Progenitor cell of endocrine pancreas (in vitro differentiated cells): ENCODE measurements at places on chromosomes 6 and 20. TPM values are rescaled to one million over a fixed set of nuclear protein-coding genes. Genes with fewer than 3 reads are reported as not detected.

DNA sequence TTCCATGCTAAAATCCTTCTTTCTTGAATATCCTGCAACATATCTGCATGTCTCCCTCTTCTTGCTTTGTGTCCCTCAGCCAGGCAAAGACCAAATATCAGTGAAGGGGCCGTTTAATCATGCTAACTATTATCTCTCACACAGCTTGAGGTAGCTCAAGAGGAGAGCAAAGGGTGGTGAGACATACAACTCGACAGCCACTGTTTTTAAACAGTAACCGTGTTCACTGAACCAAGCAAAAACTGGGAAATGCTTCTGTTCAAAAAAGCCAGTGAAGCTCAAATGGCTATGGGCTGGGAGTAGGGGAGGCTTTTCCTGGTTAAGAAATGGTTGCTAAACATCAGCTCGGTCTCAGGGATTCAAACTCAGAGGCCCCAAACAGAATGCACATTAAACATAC lies 83.4 kb downstream of the MAP7 start:
- no peaks in the 10 kb centered on the region for H3K27me3 ChIP-seq
- peaks cover 25% of the 10 kb centered on the region for H3K4me1 ChIP-seq
- H3K4me3 ChIP-seq: no peak overlapping the region
- peak overlapping the region; percentile 87 for H3K27ac ChIP-seq

DNA sequence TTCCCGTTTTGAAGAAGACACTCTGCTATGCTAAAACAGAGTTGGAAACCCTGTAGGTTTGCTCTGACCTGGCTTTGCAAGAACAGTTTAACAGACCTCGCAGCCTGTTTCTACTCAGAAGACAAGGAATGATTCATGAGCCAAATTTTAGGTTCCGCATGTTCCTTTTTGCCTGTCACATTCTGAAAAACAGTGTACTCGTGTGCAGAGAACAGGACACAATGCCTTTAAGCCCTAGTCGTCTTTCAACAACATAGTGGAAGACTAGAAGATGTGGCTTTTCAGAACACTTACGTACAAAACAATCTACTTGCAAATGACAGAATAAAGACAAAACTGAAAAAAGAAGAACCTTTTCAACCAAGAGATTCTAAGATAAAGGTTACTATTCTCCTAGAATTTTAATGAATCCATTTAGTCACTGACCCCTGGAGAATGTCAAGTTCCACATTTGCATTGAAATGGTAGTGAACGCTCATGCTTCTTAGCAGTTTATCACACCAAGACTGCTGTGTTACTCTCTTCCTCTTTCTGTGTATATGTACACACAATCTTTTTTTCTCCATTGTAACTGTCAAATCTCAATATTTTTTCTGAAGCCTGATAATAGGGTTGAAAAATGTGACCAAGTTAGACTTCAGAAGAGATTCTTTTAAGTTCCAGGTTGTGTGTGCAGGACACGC lies 220.7 kb upstream of the NRSN1 start:
- H3K4me3 ChIP-seq: no peak overlapping the region
- no peaks in the 10 kb centered on the region for H3K36me3 ChIP-seq
- no peak for DNase-seq
- H3K27me3 ChIP-seq: no peaks in the 10 kb centered on the region
- no peak overlapping the region for H3K27ac ChIP-seq

HM13 gene
- 211 and 217 TPM in 2 replicates for total RNA-seq

GRCh38 chr6:158808941-158809678 lies 10.1 kb downstream of the EZR start:
- DNase-seq: no peak
- H3K4me3 ChIP-seq: no peak overlapping the region
- peak overlapping the region; percentile 88 for H3K27ac ChIP-seq
- peaks cover 83% of the 10 kb centered on the region for H3K4me1 ChIP-seq

HUS1B gene
- total RNA-seq: 0.67 and 1.3 TPM in 2 replicates

SRSF6 gene
- total RNA-seq: 369 and 381 TPM in 2 replicates

DNA sequence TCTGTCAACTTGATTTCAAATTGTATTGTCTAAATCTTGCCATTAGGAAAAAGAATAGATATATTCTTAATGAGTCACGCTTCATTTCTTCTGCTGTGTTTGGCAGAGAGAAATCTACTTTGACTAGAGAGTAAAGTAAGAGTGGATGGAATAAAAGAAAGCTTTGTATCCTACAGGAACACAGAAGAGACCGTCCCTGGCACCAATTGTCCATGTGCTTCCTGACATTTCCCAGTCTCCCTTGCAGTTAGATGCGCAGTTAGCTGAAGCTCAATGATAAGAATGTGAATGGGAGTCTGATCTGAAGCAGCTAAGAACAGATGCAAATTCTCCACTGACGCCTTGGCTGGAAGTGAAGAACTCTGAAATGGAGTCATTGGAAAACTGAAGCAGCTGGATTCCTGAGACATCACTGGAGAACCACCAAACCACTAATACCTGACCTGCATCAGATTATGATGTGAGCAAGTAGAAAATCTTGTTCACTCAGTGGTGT lies 528.2 kb upstream of the MARCKS start:
- no peak overlapping the region for H3K27ac ChIP-seq
- no peak for DNase-seq
- no peak overlapping the region for H3K4me3 ChIP-seq
- no peaks in the 10 kb centered on the region for H3K36me3 ChIP-seq
- H3K27me3 ChIP-seq: no peaks in the 10 kb centered on the region

GRCh38 chr6:70303034-70303525 lies at the start of gene COL9A1:
Gene COL9A1 (minus strand): TSS chr6:70303084. CDS start chr6:70302924, 160 bp downstream.
- peaks cover 29% of the 10 kb centered on the region for H3K27me3 ChIP-seq
- no peaks in the 10 kb centered on the region for H3K36me3 ChIP-seq
- no peak within 1 kb of the TSS for H3K27ac ChIP-seq
- no peaks in the 10 kb centered on the region for H3K4me1 ChIP-seq
- no peak for DNase-seq

DNA sequence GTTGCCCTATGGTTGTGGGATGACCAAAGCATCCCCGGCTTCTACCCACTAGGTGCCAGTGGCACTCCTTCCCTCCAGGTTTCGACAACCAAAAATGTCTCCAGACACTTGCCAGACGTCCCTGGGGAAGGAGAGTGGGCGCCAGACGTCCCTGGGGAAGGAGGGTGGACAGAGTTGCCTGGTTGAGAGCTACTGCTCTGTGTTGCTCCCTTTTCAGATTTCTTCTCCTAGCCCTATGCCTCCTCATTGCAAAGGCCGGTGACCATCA lies 13.1 kb downstream of the LRRC73 start:
- H3K27ac ChIP-seq: no peak overlapping the region
- peaks cover 3% of the 10 kb centered on the region for H3K4me1 ChIP-seq
- H3K27me3 ChIP-seq: no peaks in the 10 kb centered on the region
- peaks cover 7% of the 10 kb centered on the region for H3K36me3 ChIP-seq
- no peak for DNase-seq
- no peak overlapping the region for H3K4me3 ChIP-seq

GRCh38 chr20:35237486-35237885 lies 11.0 kb downstream of the MMP24 start:
- no peaks in the 10 kb centered on the region for H3K4me1 ChIP-seq
- H3K4me3 ChIP-seq: no peak overlapping the region
- no peaks in the 10 kb centered on the region for H3K27me3 ChIP-seq
- no peak overlapping the region for H3K27ac ChIP-seq

DNA sequence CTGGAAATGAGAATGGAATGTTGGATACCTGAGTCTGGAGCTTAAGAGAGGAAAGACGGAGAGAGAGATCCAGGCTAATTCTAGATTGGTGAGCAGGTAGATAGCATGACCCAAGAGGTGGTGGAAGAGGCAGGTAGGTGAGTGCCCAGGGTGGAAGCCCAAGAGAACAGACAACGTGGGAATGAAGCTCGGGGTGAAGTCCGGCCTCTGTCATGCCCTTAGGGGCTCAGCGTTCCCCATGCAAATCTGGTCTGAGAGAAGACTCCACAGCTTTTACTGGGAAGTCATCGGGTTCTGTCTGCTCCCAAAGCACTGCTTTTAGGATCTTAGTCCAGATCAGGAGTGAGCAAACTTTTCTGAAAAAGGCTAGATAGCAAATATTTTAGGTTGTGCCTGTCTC lies 3.6 kb downstream of the NELFCD start:
- peak overlapping the region; percentile 3 for H3K4me3 ChIP-seq
- DNase-seq: no peak
- peaks cover 35% of the 10 kb centered on the region for H3K4me1 ChIP-seq
- peaks cover 19% of the 10 kb centered on the region for H3K36me3 ChIP-seq
- no peaks in the 10 kb centered on the region for H3K27me3 ChIP-seq

- H3K27ac ChIP-seq: no peak overlapping the region
- H3K4me1 ChIP-seq: peaks cover 23% of the 10 kb centered on the region
- no peaks in the 10 kb centered on the region for H3K27me3 ChIP-seq
- H3K36me3 ChIP-seq: peaks cover 4% of the 10 kb centered on the region
- H3K4me3 ChIP-seq: no peak overlapping the region
These were observed 55.6 kb downstream of the ZNF292 start for GRCh38 chr6:87210979-87211378.

DNA sequence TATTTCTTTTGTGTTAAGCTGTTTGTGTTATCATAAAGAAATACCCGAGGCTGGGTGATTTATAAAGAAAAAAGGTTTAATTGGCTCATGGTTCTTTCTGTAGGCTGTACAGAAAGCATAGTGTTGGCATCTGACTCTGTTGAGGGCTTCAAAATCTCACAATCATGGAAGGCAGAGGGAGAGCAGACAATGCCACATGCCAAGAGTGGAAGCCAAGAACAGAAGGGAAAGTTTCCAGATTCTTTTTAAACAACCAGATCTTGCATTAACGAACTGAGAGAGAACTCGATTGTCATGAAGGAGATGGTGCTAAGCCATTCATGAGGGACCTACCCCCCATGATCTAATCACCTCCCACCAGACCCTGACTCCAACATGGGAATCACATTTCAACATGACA lies 290.1 kb downstream of the BMP2 start:
- H3K27me3 ChIP-seq: peaks cover 8% of the 10 kb centered on the region
- H3K4me3 ChIP-seq: no peak overlapping the region
- DNase-seq: no peak
- no peaks in the 10 kb centered on the region for H3K4me1 ChIP-seq

GTSF1L gene
- not detected in 2 replicates for total RNA-seq

BACH2 gene
- total RNA-seq: 11.2 and 12.3 TPM in 2 replicates

DNA sequence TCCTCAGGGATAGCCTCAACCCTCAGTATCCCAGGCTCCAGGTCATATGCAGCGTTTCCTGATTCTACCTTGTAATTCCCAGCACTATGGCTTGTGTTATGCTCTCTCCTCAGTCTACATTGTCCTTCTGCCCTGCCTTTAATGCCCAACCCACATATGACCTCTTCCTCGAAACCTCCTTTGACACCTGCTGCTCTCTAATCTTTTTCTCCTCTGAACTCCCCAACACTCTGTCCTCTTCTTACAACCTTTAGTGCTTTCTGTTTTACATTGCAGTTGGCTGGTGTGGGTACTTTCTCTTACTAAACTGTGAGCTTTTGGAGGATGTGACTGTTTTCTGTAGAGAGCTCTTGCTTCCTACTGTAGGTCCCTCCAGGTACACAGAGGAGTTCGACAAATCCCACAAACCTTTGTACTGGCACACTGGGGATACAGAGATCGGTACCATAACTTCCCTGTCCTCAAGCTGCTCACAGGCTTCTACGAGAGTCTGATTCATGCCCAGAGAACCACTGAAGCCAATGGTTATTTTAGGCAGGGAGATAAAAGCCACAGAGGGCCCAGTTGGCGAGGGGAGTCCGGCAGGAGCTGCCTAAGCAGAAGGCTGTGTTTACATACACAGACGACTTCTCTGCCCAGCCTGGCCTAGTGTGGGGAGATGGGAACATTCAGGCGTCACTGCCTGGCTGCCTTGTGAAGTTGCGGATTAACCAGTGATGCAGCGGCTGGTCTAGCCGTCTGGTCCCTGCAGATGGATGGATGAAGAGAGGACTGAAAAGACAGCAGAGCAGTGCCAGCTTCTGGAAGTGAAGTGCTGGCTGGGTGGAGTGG lies 8.4 kb upstream of the EPB41L1 start:
- no peak overlapping the region for H3K4me3 ChIP-seq
- DNase-seq: no peak
- no peaks in the 10 kb centered on the region for H3K36me3 ChIP-seq
- H3K4me1 ChIP-seq: peaks cover 6% of the 10 kb centered on the region
- H3K27me3 ChIP-seq: peaks cover 4% of the 10 kb centered on the region

GRCh38 chr6:52015953-52016352 lies 71.5 kb downstream of the PKHD1 start:
- no peak overlapping the region for H3K27ac ChIP-seq
- no peak for DNase-seq
- H3K27me3 ChIP-seq: no peaks in the 10 kb centered on the region
- H3K36me3 ChIP-seq: no peaks in the 10 kb centered on the region

- H3K4me1 ChIP-seq: peaks cover 9% of the 10 kb centered on the region
- H3K27ac ChIP-seq: no peak overlapping the region
- H3K4me3 ChIP-seq: no peak overlapping the region
- no peak for DNase-seq
- H3K36me3 ChIP-seq: no peaks in the 10 kb centered on the region
These were observed 739.7 kb upstream of the POU3F2 start for GRCh38 chr6:98094696-98095095.

DNA sequence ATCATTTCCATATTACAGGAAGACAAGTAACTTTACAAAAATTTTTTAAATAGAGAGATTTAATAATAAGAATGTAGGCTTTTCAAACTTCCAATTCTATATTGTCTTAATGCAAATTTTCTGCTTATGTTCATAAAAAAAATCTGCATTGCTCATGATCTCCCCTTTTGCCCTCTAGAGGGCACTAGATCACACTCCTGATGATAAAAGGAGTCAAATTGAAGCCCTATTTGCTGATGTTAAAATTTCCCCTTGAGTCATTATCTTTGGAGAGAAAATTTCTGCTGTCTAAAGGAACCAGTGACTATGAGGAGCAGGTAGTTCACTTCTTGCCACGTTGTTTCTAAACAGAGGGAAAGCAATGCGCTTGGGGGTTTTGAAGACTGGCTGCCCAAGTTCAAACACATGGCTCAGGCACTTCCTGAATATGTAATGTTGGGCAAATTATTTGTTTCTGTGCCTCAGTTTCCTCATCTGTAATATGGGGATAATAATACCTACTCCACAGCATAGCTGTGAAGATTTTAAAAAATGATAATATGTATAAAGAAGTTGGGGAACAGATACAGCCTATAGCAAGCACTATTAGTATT lies 874.2 kb downstream of the TFAP2A start:
- no peaks in the 10 kb centered on the region for H3K36me3 ChIP-seq
- H3K4me1 ChIP-seq: peaks cover 12% of the 10 kb centered on the region
- no peak overlapping the region for H3K4me3 ChIP-seq

GRCh38 chr6:38944655-38945279 lies 103.8 kb upstream of the GLP1R start:
- H3K4me3 ChIP-seq: no peak overlapping the region
- no peaks in the 10 kb centered on the region for H3K36me3 ChIP-seq
- no peak for DNase-seq
- H3K27me3 ChIP-seq: peaks cover 15% of the 10 kb centered on the region
- H3K27ac ChIP-seq: no peak overlapping the region
- peaks cover 4% of the 10 kb centered on the region for H3K4me1 ChIP-seq

- peaks cover 5% of the 10 kb centered on the region for H3K4me1 ChIP-seq
- H3K36me3 ChIP-seq: no peaks in the 10 kb centered on the region
- H3K4me3 ChIP-seq: no peak overlapping the region
- DNase-seq: no peak
These were observed 54.0 kb upstream of the FAM184A start for GRCh38 chr6:119132261-119132981.

TRAPPC3L gene
- not detected in 2 replicates for total RNA-seq
